ENCODE measurements at places on chromosomes 16 and 17.

GRCh38 chr17:9670596-9670995 is 25.3 kb downstream of the USP43 start:
- DNase-seq, result no peak

GRCh38 chr17:36608794-36609497 is 7.6 kb downstream of the MRM1 start:
- DNase-seq, result no peak

- peak; percentile 17 for DNase-seq
These were observed 54.8 kb upstream of the MAP3K14 start for GRCh38 chr17:45371414-45372324.

- no peak for DNase-seq
These were observed 52.9 kb upstream of the ETV4 start for GRCh38 chr17:43599046-43599395.

GRCh38 chr17:41551365-41551764 is 20.5 kb downstream of the KRT9 start:
- DNase-seq, result no peak

GRCh38 chr17:38428643-38429371 is 543 bp downstream of the ARHGAP23 start:
- DNase-seq, result no peak

DNA sequence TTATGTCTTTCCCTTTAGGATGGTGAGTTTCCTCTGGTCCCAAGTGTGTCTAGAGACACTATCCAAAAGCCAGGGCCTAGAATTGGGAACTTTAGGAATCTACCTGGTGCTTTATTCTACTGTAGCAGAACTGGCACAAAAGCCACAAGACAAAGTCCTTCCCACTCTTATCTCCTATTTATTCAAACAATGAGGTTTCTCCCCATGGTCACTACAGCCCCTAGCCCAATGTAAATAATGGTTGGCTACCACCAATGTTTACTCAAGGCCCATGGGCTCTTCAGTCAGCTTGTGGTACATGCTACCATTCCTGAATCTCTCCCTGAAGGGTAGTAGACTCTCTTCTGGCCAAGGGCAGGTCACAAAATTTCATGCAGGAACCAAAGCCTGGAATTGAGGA is 789.4 kb upstream of the KIF2B start:
- no peak for DNase-seq

- DNase-seq, result no peak
These were observed 1.4 kb downstream of the DNASE1L2 start for GRCh38 chr16:2237493-2238149.

DNA sequence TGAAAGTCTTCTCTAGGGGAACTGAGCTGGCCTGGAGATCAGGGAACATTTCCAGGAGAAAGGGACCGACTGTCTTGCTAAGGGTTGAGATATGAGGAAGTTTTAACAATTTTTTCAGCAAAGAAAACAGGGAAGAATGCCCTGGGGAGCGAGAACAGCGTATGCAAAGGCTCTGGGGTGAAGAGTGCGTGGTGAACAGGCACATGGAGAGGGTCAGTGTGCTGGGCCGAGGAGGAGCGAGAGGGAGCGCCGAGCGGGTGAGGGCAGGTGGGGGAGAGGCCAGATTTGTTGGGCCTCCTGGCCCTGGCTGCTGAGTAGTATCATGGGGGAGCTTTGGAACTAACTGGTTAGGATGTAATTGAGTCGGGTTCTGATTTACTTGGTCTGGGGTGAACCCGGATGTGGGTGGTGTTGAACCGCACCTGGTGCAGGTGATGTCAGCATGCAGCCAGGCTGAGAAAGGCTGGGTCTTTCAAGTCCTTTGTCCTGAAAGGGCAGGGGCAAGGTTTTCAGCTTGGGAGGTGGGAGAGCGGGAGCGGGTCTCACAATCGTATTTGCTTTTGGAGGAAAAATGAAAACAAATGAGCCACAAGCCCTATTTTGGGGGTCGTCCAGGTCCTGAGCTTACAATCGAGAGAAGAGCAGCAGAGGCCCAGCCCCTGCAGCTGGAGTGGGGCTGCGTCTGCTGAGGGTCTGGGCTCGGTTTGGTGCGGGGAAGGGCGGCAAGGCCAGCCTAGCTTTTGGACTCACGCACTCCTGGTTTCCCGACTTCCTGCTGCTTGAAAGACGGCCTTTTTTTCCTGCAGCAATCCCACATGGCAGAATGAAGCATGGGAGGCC is 11.1 kb upstream of the WFDC1 start:
- no peak for DNase-seq

DNA sequence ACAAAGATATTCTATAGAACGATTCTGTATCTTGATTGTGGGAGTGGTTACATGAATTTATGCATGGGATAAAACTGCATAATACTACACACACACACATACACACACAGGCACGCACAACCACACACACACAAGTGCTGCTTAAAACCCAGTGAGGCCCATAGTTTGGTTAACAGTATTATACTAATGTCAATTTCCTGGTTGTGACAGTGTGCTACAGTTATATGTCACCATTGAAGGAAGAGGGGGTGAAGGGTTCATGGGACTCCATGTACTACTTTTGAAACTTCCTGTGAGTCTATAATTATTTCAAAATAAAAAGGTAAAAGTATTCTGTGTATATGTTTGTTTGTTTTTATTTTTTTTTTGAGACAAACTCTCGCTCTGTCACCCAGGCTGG is 8.1 kb downstream of the ZC3H7A start:
- DNase-seq, result no peak

- DNase-seq, result no peak
These were observed 59.1 kb downstream of the GRIN2A start for GRCh38 chr16:10123141-10123540.

- DNase-seq, result no peak
These were observed 51.8 kb upstream of the ENDOV start for GRCh38 chr17:80363120-80363515.

GRCh38 chr16:79359082-79359481 is 241.5 kb downstream of the MAF start:
- no peak for DNase-seq

DNA sequence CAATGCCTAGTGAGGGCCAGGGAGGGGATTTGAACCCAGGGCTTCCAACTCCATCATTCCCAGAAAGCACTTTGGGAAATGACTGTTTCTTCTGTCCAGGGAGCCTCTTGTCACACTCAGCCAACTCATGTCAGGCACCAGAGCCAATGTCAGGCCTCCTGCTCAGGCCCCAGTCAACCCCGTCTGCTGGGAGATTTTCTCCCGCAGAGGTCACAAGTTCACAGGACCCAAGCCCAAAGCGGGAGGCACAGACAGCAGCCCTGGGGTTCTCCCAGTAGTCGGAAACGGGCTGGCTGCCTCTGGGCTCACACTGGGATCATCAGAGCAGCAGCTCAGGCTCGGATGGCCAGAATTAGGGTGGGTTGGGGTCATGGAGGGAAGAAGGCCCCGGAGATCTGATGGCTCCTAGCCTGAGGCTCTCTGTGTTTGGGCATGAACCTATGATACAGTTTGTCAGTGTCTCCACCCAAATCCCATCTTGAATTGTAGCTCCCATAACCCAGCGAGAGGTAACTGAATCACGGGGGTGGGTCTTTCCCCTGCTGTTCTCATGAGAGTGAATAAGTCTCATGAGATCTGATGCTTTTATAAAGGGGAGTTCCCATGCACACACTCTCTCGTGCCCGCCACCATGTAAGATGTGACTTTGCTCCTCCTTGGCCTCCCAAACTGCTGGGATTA is 255.5 kb downstream of the PARN start:
- DNase-seq, result no peak

GRCh38 chr16:55002419-55002818 is 71.8 kb downstream of the IRX5 start:
- DNase-seq, result no peak

DNA sequence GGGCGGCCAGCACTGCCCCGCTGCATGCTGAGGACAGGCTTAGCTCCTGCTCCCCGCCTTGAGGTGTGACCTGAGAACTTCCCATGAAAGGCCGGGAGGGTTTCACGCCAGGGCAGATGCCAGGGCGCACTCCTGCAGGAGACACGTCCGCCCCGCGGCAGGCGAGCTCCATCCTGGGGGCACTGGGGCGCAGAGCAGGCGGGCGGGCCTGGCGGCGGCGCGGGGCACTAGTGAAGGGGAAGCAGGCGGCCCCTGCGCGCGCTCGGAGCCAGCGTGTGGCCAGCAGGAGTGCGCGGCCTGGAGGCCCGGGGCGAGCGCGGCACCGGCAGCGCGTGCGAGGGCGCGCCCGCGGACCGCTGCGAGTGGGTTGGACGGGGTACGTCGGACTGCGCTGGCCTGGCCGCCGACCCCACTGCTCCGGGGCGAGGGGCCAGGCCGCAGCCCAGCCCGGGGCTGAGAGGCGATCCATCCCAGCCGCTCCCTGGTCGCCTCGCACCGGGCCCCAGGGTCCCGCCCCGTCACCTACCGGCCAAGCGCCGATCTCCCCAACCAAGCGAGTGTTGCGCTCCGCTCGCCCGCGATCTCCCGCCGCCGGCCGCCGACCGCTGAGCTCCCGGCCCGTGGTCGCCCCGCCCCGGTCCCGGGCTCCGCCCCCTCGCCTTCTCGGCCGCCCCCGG is at the start of gene MAP3K14:
Gene MAP3K14, minus strand, starts transcription at position 587 of the 677 bp plus-strand sequence. CDS start 26,275 bp downstream, outside the sequence.
- peak; percentile 33 for DNase-seq

- DNase-seq, result no peak
These were observed 12.7 kb downstream of the MSI2 start for GRCh38 chr17:57269052-57269451.

- DNase-seq, result no peak
These were observed 230.9 kb downstream of the MRTFB start for GRCh38 chr16:14302031-14302398.

GRCh38 chr16:25605381-25605780 is 86.4 kb upstream of the HS3ST4 start:
- no peak for DNase-seq

- no peak for DNase-seq
These were observed 55.5 kb downstream of the HS3ST4 start for GRCh38 chr16:25747160-25747758.

DNA sequence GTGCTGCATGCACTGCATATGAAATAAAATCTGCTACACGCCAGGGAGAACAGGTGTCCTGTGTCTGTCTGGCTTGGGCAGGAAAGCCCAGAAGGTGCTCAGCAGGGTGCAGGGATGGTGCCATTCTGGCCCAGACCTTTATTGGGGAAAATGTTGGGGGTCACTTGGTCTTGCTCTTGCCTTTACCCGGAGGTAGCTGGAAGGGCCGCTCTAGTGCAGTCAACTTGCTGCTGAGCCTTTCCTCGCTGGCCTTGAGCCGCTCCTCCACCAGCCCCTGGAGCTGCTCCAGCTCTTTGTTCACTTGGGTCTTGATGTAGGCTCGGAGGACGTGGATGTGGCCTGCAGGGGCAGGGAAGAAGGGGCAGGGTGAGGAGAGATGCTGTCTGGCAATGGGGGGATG is 4.5 kb downstream of the CFAP119 start:
- DNase-seq, result no peak

GRCh38 chr16:31386157-31386984 is 6.8 kb upstream of the ITGAD start:
- DNase-seq, result peak; percentile 8

DNA sequence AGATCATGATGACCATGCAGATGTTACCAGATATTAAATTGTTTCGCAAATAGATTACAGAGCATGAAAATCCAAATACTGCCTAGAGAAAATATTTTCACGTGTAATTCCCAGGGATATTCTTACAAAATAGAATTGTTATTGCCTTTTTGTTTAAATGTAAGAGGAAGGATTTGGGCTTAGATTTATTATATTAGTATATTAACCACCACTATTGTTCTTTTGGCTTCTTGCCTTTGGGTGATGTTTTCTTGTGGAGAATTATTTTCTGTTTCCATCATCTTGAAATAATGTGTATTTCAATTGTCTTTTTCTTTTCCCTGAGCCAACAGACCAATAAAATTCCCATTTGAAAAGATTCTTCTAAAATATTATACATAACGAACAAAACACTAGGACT is 109.7 kb upstream of the NUDT7 start:
- no peak for DNase-seq

GRCh38 chr17:81579821-81580321 is 27.7 kb upstream of the FAAP100 start:
- DNase-seq, result no peak

DNA sequence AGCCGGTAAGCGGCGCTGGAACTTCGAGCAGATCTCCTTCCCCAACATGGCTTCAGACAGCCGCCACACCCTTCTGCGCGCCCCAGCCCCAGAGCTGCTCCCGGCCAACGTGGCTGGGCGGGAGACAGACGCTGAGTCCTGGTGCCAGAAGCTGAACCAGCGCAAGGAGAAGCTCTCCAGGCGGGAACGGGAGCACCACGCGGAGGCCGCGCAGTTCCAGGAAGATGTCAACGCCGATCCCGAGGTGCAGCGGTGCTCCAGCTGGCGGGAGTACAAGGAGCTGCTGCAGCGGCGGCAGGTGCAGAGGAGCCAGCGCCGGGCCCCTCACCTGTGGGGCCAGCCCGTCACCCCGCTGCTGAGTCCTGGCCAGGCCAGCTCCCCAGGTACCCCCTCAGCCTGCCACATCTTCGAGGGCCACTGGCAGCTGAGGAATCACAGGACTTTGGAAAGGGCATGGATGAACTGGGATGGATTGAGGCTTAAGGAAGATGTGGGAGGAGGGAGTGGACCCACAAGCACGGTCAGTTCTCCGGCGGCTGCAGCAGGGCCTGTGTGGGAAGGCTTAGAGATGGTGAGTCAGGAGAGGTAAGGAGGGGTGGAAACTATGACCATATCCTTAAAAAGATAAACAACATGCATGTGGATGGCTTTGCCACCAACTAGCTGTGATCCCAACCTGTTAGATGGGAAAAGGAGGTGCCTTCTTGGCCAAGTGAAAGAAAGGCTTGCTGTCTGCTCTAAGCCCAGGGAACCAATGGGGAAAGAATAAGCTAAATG is 3.4 kb upstream of the LLGL2 start:
- no peak for DNase-seq

DNA sequence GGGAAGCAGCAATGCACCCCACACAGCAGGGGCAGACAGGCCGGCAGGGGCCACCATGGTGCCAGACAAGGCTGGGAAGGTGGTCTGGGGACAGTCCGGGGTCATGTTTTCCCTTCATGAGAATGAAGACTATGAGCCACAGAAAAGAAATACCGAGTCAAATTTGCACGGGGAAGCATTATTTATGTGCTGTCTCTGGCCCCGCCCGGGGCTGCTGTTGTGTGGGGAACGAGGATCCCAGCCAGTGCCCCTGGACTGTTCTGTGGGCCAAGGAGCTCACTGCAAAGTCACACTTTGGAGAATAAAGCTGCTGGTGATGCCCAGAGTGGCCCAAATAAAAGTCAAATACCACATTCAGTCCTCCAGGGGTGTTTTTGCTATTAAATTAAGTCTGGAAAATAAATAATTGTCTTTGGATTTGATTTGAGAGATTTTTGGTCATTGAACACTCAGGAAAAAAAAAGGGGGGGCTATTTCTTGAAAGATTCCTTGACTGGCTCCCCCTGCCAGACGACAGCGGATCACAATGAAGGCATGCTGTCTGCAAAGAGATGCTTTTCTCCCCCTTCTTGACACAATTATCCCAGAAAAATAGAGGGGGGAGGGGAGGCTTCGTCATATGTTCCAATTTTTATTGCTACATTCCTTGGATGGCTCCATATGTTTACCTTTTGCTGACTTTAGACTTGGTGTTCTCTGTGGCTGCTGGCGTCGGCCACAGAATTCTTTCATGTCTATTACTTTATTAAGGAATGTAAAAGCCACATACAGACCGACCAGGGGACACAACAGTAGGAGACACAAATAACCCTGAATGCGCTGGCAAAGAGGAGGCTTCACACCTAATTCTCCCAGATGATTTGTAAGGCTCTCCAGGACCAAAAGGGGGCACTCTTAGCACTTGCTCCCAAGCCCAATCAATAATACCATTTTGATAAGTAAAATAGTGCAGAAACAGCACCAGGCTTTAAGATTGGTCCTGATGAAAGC is 27.1 kb upstream of the ANKFN1 start:
- peak; percentile 2 for DNase-seq

- no peak for DNase-seq
These were observed 213.0 kb upstream of the C17orf78 start for GRCh38 chr17:37162800-37163199.
